Thyroid gland (tissue), 4 donors: ENCODE measurements at places on chromosomes 4 and X. TPM values are rescaled to one million over a fixed set of nuclear protein-coding genes. Genes with fewer than 3 reads are reported as not detected.

DNA sequence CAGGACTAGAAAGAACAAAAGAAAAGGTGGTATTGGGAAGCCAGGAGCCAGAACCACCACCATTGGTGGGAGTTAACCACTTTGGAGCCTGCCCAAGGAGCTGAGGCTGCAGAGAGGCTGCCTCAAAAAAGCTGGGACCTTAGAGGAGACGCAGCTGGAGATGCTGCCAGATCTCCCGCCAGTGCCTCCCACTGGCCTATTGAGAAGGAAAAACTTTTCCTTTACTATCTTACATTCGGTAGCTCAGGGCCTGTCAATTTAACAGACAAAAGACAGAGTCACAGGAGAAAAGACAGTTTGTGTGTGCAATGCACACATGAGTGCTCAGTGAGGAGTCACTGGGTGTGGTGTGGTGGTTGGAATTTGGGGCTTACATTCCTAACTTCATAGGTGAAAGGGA is 52.4 kb upstream of the HPSE start:
- DNase-seq: peak; percentile 11

GRCh38 chr4:10875144-10875799 is 190.7 kb upstream of the CLNK start:
- DNase-seq: no peak

DNA sequence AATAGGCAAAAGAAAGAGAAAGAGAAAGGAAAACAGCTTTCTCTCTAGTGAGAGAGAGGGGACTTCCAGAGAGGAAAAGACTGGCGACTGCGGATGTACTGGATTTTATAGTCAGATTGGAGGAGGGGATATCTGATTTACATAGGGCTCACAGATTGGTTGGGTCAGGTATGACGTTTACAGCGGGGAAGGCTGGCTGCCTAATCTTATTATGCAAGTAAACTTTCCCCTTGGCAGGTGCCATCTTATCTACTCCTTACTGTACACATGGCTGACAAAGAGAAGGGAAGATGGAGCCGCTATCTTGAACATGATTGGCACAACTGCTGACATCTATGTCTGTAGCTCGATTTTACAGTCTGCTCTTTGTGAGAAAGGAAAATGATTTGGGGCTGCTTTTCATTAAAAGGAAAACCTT is 25.4 kb downstream of the RBPJ start:
- no peak for DNase-seq

- DNase-seq: no peak
These were observed 2637.0 kb downstream of the PCDH7 start for GRCh38 chr4:33357121-33357520.

GRCh38 chr4:12534684-12535083 is 949.5 kb downstream of the RAB28 start:
- no peak for DNase-seq

DNA sequence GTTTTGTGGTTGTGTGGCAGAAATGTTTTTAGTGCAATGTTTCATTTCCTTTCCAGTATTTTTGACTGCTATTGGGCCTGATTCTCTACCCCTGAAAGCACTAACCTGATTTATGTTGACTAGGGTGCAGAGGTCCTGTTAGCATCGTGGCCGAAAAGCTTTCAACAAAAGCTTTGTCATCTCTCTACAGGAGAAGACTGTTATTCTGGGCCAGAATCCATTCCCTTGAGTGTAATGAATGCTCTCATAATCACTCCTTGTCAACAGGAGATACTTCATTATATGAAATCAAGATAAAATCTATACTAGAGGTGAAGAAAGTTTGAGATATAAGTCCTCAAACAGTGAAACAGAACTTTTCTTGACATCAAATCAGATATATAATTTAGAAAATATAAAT is 195.5 kb downstream of the ZNF330 start:
- DNase-seq: no peak

GRCh38 chrX:39827951-39828350 is 269.8 kb downstream of the BCOR start:
- no peak for DNase-seq

- DNase-seq: no peak
These were observed 597.6 kb upstream of the CPEB2 start for GRCh38 chr4:14404730-14405129.

KIAA1210 gene
- 0.08 TPM for total RNA-seq

GLRA3 gene
- total RNA-seq: not detected
